ENCODE measurements at places on chromosomes 11 and 22.

DNA sequence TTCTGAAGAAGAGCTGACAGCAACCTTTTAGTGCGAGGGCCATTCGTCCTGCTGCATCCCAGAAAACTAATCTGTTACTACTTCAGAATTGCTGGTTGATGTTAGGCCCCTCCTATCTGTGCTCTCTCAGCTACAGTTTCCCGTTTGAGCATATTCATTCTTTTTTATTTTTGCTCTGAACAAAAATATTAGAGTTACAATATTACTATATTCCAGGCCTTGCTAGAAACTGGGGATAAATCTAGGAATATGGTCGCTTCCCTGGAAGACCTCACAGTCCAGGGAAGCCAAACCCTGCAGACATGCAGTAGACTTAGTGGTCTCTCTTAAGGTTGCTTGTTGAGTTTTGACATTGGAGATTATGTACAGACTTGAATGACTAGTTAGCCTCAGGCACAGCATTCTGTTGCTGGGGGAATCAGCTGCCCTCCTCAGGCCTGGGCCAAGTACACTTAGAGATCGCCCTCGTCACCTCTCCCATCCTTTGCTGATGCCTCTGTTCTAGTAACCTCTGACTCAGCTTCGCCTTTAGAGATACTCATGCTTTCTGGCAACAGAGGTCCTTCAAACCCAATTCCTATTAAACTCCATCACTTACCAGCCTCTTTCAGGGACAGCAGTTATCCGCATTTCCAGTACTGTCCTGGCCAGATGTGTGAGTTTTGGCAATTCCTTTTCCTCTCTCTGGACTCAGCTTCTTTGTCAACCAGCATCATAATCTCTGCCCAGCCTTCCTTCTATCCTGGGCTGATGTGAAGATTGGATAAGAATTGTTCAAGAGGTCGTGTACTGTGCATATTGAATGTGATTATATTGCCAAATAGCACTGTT lies 698 bp upstream of the ANAPC15 start:
- DNase-seq: no peak

DNA sequence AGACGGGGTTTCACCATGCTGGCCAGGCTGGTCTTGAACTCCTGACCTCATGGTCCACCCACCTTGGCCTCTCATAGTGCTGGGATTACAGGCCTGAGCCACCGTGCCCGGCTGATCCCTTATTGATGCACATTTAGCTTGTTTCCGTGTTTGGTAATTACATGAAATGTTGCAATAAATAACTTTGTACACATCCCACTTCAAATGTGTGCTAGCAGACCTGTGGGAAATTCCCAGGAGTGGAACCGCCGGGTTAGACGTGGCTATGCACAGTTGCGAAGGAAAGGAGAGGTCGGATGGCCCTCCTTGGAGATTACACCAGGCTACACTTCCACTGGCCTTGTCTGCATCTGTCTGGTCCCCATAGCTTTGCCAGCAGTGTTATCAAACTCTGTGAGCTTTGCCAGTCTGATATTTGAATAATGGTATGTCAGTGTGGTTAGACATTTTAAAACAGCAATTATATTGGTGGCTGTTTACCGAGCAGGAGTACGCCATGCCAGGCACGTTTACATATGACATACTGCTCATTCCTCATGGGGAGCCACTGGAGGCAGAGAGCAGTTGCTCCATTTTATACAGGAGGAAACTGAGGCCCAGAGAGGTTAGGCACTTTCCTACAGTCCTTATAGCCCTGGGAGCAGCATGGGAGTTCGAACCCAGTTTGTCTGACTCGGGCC lies 27.2 kb upstream of the SYT7 start:
- no peak for DNase-seq

- no peak for DNase-seq
Measured at GRCh38 chr11:112968941-112969713, 7.9 kb downstream of the NCAM1 start.

DNA sequence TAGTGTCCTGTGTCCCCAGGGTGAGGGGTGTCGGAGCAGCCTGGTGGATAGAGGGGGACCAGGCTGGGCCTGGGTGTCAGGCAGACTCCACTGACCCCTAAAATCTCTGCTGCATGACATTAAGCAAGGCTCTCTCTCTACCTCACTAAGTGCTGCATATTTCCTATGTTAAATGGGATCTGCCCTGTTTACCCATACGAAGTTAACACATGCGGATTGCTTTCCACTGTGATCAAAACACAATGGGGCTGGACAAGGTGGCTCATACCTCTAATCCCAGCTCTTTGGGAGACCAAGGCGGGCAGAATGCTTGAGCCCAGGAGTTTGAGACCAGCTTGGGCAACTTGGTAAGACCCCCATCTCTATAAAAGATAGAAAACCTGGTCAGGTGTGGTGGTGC lies 426.2 kb downstream of the MIAT start:
- no peak for DNase-seq

DNA sequence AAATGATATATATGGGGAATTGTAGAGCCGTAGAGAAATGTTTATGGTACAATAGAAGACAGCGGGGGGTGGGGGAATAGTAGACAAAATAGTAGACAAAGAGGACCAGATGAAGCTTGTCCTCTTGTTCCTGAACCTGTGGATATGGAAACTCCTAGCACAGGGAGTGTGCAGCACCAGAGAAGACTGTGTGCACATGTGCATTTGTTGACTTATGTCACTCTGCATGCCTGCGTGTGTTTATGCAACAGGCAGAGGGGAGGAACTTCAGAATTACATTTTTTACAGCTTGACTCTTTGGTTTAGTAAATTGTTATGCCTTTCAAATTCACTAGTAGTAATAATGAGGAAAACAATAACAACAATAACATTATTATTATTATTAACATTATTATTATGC lies 36.0 kb downstream of the TENM4 start:
- DNase-seq: no peak

GRCh38 chr22:42813501-42813900 lies 43.6 kb downstream of the ARFGAP3 start:
- no peak for DNase-seq

DNA sequence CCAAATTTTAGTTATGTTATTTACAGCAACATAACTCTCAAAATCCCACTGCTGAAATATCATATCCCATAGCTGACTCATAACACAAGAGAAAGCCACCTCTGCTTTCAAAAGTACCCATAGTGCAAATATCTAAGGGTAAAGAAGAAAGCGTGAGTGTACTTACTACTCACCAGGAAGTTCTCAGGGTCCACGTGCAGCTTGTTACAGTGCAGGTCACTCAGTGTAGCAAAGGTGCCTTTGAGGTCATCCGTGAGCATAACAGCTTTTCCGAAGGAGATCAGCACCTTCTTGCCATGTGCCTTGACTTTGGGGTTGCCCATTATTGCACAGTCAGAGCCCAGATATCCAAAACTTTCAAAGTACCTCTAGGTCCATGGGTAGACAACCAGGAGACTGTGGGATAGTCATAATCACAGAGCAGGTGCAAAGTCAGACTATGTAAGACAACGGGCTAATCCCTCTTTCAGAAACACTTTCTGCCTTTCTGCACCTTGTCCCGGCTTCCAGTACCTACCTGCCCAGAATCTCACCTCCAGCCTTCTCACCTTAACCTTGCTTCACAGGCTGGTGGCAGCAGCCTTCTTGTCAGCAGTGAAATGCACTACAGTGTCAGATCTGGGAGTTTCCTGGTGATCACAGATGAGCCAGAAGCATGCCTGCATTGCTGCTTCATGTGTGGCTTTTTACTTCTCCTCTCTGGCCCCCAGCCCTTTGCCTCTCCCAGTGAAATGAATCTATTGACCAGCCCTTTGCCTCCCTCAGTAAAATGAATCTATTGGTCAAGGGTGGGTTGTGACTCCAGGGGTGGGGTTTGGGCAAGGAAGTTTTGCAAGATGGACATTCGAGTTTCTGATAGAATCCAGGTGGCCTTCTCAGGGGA lies 6.5 kb downstream of the HBG1 start:
- DNase-seq: no peak

GRCh38 chr11:42947405-42947804 lies 364.4 kb upstream of the API5 start:
- no peak for DNase-seq

DNA sequence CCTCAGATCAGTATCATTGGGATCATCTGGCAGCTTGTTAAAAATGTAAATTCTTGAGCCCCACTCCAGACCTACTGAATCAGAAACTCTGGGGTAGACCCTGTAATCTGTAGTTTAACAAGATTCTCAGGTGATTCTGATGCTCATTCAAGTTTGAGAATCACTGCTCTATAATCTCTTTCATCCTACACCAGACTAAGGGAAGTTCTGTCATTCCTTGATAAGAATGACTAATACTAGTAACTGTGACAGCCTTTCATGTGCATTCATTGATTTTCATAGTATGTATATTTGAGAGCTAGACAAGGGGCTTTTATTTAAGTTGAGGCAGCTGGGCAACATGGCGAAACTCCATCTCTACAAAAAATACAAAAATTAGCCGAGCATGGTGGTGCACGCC lies 30.0 kb downstream of the NAT10 start:
- DNase-seq: no peak

- no peak for DNase-seq
Measured at GRCh38 chr11:122671400-122671891, 15.9 kb downstream of the UBASH3B start.

DNA sequence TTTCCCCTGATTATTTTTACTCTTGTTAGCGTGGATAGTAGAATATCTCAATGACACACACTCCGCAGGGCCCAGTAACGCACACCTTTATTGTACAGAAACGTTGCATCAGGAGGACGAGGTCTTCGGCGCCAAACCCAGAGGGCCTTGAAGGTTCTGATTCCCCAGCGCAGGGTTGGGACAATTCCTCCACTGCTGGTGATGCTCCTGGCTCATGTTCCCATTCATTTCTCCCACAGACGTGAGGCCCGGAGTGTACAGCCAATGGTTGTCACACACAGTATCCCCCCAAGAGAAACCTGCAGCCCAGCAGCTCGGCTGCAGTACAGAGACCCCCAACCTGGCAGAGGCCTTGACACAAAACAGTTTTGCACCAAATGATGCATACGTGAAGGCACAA lies 6.1 kb upstream of the ANO1 start:
- DNase-seq: no peak

GRCh38 chr11:34654483-34655334 lies 33.8 kb downstream of the EHF start:
- DNase-seq: no peak

DNA sequence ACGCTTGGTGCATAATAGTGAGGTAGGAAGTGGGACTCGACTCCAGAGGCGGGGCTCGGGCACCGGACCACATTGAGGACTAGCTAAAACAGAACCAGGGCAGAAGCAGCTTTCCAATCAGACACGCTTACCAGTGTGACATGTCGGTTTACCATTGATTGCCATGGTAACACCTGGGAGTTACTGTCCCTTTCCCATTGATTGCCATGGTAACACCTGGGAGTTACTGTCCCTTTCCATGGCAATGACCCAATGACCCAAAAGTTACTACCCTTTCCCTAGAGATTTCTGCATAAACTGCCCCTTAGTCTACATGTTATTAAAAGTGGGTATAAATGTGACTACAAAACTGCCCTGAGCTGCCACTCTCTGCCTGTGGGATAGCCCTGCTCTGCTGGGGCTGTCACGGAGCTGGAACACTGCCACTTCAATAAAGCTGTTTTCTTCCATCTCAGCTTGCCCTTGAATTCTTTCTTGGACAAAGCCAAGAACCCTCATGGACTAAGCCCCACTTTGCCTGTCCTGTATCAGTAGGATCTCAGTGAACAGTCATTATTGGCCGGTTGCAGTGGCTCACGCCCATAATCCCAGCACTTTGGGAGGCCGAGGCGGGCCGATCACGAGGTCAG lies 77.4 kb upstream of the CRYBB3 start:
- no peak for DNase-seq

- no peak for DNase-seq
Measured at GRCh38 chr11:115665958-115666357, 161.7 kb upstream of the CADM1 start.

DNA sequence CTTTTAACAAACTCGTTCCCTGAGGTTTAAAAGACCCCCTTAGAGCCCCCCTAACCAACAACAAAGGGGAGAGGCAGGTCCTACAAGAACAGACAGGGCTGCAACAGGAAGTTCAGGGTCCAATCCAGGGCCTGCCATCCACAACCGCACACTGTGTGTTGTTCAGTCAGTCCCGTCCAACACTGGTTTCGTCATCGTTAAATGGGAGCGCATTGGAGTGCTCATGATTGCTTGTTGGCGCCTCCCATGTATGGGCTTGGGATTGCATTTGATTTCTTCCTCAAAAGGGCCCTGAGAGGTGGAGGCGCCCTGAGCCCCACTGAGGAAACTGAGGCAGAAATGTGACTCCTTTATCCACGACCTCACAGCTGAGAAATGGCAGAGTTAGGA lies 174.1 kb downstream of the MN1 start:
- no peak for DNase-seq

DNA sequence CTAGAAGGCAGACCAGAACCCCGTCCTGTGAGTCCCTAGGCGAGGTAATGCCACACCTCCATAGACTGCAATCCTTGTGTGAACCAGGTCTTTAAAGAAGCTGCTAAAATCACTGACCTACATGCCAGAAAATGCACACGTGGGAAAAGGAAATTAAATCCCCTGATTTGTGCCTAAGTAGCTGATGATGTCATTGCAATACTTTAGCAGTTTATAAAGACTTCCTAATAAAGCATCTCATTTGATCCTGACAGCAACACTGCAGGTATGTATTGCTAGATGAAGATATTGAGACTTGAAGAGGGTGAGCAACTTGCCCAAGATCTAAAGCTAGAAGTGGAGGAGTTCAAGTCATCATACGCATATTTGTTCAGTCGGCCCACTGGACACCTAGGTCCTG lies 107.2 kb downstream of the RRAS2 start:
- no peak for DNase-seq

DNA sequence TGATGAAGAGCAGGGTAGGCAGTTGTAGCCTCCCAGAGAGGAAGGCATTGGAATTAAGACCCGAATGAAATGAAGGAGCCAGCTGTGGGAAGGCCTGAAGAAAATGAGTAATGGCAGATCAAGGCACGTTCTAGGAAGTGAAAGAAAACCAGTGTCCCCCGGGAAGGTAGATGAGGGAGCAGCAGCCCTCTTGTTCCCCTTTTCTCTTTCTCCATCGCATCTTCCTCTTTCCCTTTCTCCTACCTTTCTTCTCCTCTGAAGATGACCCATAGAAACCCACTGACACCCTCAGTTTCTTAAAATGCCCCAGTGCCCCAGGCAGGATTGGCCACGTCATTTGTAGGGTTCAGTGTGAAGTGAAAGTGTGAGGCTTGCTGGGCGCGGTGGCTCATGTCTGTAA lies 172.6 kb upstream of the SEZ6L start:
- DNase-seq: no peak
